Activated CD4-positive, alpha-beta T cell treated with anti-CD3 and anti-CD28 coated beads, Interleukin-2, Interleukin-4, amounts not matched to agents 100 ng/mL and 50 ng/mL, durations not matched to agents 16 hours and 8 hours (primary cell): ENCODE measurements at places on chromosomes 11 and 22.
A peak's percentile ranks its signal among the peaks of the same experiment; 100 is the strongest.

- DNase-seq = no peak
Observed at GRCh38 chr11:17811352-17811751, 76.8 kb downstream of the KCNC1 start.

GRCh38 chr11:108009497-108010370 lies 1.0 kb downstream of the CUL5 start:
- DNase-seq = no peak

DNA sequence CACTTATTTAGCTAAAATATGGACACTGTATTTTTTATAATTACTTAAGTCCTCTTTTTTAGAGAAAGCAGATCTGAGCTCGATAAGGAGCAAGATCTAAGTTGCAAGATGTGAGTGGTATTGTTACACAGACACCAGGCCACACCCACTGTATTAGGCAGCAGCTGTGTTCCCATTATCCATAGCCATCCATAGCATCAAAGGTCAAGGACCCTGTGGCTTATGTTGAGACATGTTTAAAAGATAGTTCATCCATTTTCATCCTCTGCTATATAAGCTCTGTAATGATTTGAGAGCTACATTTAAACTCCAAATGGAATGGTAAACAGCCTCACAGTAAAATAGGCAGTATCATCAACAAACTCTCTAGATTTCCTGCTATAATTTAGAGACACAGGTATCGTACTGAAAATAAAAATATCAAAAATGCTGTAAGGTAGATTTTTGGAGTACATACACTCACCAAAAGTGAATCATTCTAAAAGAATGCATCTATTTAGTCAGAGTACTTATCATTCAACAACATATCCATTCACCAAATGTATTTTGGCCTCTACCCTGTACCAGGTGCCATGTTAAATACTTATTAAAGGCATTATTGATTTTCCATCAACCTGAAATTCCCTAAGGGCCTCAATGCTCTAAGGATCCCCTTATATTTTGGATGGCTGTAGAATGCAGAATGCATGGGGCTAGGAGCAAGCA lies 574.0 kb downstream of the LRRC4C start:
- no peak for DNase-seq

DNA sequence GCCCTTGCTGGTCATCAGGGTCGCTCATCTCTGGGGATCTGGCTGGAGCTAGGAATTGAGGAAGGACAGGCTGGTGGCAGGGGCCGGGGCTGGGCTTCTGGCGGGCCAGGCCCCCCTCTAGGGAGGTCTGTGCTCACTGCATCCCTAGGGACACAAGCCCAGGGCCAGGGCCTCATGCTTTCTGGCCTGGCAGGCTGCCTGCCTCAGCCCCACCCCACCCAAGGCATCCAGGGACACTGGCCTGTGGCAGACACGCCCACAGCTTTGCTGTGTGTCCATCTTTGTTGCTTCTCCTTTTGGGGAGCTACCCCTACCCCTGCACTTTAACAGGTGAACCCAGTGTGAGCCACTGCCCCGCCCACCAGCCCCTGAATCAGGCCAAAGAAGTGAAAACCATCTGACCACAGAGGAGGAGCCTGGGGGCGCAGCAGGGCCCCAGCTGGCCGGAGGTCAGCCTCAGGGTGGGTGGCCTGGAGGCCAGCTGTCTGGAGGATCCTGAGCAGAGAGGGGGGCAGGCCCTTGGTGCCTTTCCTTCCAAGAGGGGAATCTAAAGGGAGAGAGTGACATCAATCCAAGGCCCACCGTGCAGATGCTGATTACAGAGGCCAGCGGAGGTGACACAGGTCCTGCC lies 26.8 kb upstream of the CELSR1 start:
- no peak for DNase-seq

DNA sequence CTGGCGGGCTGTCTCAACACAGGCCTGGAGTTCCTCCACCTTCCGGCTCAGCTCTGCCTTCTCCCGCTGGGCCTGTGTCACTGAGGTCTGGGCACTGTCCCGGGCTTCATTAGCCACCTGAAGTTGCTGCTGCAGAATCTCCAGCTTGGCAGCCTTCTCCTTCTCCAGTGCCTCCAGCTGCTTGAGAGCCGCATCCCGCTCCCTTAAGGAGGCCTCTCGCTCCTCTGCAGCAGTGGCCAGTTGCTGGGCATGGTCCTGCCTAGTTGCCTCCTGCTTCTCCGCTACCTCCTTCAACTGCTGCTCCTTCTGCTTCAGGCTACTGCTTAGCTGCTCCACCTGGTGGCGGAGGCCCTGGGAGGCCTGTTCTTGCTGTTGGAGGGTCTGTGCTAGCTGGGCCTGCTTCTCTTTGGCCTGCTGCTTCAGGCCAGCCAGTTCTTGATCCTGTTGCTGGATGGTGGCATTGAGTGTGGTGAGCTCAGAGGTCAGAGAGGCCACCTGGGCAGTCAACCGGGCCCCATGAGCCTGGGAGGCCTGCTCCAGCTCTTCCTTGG lies 16.9 kb downstream of the IL18BP start:
- DNase-seq = no peak

- peak; percentile 29 for DNase-seq
Observed at GRCh38 chr22:35538801-35539321, 1.8 kb upstream of the RASD2 start.

GRCh38 chr22:26483043-26483438 lies 542 bp downstream of the HPS4 start:
- DNase-seq = no peak

GRCh38 chr11:111565114-111565720 lies 24.7 kb downstream of the LAYN start:
- DNase-seq = peak; percentile 73

- DNase-seq = no peak
Observed at GRCh38 chr11:45267652-45268299, 18.4 kb downstream of the SYT13 start.

- no peak for DNase-seq
Observed at GRCh38 chr11:61120099-61120705, 17.9 kb downstream of the CD5 start.

DNA sequence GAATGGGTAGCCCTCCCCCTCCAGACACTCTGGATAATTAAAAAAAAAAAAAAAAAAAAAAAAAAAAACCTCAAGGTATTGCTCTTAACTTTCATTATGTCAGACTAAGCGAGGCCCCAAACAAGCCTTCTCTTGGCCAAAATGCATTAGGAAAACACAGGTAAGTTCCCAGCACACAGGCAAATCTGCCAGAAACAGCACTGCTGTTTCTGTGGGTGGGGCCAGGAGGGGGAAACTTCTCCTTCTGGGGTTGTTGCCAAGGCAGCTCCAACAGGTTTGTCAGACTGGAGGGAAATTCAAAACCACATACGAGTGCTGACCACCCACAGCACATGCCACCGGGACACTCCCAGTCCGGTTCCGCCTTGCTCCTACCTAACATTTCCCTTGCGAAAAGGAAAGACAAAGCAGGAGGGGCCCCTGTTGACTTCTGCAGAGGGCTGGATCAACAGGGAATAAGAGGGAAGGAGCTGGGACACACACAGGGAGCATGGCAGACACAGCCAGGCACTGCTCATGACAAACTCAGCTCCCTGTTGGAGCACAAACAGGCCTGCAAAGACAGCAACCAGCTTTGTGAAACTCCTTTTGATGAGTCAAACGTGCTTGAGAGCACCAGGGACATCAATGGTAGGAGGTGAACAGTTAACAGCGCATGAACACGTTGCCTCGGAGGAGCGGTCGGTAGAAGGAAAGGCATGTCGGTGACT lies 55.0 kb downstream of the MYH9 start:
- peak; percentile 85 for DNase-seq

DNA sequence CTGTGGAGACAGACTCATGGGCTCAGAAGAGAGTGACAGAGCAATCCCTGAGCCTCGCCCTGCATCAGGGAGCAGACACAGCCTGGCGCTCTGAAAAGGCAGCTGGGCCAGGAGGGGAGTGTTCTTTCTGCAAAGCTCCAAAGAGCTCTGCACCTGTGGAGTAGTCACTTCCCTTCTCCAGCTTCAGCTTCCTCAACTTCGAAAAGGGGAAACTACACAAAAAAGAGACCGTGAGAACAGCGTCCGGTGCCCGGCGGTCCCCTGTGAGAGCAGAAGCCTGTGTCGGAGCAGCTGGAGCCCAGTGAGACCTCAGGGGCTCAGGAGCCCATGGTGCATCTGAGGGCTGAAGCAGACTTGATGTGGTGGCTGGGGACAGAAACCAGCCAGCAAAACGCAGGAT lies 35.1 kb downstream of the TP53I11 start:
- DNase-seq = no peak

DNA sequence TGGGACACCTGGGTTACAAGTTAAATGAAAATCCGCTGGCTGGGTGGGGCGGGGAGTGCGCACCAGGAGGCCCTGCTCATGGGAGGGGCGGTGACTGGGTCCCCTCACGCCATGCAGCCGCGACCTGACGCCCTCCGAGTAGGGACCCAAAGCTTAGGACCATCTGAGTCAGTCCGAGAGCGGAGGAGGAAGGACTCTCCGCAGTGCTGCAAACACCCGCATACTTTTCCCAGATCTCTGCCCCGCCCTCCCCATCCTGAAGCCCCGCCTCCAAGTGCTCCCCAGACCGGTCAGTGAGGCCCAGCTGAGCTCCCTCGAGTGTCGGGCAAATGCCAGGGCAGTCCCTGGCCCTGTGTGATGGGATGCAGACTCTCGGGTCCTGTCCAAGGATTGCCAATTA lies 6.6 kb upstream of the FLI1 start:
- no peak for DNase-seq

GRCh38 chr11:93403930-93404329 lies 73.4 kb downstream of the DEUP1 start:
- no peak for DNase-seq

DNA sequence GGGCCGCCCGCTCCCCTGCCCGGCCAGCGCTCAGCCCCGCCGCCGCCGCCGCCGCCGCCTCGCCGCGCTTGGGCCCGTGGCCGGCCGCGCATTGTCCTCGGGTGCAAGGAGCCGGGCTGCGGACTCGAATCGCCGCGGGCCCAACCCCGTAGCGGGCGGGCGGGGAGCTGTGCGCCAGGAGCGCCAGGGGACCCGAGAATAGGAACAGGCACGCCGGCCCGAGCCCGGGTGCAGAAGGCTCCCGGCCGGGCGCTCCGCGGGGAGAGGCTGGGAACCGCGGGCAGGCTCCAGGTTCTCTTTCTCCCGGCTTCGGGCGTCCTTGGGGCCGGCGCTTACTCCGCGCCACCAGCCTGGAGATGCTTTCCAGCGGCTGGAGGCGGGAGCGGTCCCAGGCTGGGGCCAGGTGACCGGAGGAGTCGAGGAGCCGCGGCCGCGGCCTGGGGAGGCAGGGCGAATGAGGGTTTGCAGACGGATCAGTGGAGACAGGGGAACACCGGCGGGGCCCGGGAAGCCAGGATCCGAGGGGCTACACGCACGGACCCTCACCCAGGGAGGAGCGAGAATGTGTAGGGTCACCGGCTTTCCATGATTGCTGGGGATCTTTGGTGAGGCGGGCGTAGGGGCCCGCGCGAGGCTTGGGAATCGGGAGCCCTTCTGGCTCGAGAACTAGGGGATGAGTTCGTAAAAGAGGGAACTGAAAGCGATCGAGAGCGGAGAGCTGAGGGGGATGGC lies 726 bp downstream of the PKNOX2 start:
- no peak for DNase-seq

- DNase-seq = peak; percentile 19
Observed at GRCh38 chr11:117179048-117179999, 781 bp downstream of the SIDT2 start.

- DNase-seq = no peak
Observed at GRCh38 chr11:99522467-99523173, 501.9 kb downstream of the CNTN5 start.

GRCh38 chr22:44136112-44136511 lies 44.6 kb upstream of the PARVG start:
- DNase-seq = no peak

- DNase-seq = no peak
Observed at GRCh38 chr22:46104881-46105493, 45.3 kb upstream of the PPARA start.

DNA sequence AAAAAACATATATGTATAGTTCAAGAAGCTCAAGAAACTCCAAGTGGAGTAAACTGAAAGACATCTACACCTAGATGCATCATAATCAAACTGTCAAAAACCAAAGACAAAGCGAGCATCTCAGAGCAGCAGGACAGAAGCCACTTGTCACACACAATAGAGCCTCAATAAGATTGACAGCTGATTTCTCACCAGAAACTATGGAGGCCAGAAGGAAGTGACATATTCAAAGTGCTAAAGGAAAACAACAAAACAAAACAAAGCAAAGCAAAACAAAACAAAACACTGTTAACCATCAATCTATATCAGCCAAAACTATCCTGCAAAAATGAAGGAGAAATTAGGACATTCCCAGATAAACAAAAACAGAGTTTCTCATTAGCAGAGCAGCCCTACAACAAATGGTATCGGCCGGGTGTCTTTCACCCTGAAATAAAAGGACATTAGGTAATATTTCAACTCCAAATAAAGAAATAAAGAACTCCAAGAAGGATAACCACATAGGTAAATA lies 65.8 kb upstream of the SEPTIN5 start:
- no peak for DNase-seq

DNA sequence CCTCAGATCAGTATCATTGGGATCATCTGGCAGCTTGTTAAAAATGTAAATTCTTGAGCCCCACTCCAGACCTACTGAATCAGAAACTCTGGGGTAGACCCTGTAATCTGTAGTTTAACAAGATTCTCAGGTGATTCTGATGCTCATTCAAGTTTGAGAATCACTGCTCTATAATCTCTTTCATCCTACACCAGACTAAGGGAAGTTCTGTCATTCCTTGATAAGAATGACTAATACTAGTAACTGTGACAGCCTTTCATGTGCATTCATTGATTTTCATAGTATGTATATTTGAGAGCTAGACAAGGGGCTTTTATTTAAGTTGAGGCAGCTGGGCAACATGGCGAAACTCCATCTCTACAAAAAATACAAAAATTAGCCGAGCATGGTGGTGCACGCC lies 30.0 kb downstream of the NAT10 start:
- peak; percentile 58 for DNase-seq

DNA sequence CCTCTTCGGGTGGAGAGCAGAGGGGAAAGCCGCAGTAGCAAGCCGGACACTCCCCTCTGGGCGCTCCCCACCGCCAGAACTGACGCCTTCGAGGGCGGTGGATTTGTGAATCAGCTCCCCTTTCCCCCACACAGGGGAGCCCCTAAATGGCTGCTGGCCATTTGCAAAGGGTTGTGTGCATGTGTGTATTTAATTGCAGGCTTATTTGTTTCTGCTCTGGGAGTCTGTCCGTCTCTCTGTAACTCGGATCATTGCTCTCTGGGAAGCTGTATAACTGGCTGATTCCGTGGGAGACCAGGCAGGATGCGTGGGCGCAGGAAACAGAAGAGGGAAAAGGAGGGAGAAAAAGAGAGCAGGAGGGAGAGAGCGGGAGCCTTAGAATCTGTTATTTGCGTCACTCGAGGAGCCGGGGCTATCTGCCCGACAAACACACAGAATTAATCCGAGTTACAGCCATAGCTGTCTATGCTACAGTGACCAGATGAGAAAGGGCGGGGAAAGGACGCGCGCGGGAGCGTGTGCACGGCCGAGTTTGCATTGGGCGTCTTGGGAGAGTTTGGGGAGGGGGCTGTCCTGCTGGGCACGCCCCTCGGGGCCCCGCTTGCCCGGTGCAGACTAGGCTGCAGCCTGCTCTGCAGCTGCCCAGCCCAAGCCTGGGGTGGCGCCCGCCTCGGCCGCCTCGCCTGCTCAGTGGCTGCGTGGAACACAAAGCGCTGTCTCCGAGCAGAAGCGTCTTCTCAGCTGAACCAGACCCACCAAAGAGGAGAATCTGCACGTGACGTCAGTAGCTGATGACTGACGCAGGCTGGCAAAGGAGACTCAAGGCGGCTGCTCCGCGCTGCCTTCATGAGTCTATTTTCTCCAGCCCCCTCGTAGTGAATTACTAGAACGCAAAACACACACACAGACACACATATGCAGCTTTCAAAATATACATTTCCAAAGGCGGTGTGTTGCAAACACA lies 105.3 kb upstream of the HSD17B12 start:
- DNase-seq = no peak

GRCh38 chr22:23774922-23775436 lies 2.3 kb downstream of the MMP11 start:
- no peak for DNase-seq
